ENCODE measurements at places on chromosomes 11 and 22.
A peak's percentile ranks its signal among the peaks of the same experiment; 100 is the strongest.

- no peak for DNase-seq
These were observed 78.8 kb downstream of the RELT start for GRCh38 chr11:73454987-73455386.

GRCh38 chr22:37229012-37229804 is 14.9 kb downstream of the RAC2 start:
- no peak for DNase-seq

DNA sequence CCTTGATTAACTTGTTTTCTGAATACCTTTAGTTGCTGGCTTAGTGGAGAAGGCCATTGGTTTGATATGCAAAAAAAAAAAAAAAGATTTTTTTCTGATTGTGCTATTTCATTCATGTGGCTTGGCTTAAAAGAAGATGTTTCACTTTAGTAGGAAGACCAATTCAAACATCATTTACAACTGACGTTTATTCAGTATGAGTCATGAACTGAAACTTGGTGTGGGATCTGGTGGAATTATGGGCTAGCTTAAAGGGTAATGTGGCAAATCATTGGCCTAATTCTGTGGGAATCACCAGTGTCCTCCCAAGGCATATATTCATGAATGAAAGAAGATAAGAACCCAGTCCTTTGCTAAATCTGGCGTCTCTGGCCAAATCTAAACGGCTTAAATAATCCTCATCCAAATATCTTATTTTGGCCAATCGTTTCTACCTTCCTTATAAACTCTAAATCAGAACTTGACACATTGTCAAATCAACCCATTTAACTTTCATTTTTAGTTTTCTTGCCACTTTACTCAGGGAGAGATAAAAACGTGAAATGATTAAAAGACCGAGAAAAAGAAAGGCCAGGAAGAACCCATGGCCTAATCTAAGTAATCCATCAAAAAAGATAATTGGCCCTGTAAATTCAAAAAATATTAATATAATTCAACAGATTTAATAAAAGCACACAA is 77.0 kb downstream of the DDIAS start:
- no peak for DNase-seq

GRCh38 chr11:47573321-47573720 is 5.4 kb downstream of the KBTBD4 start:
- no peak for DNase-seq

DNA sequence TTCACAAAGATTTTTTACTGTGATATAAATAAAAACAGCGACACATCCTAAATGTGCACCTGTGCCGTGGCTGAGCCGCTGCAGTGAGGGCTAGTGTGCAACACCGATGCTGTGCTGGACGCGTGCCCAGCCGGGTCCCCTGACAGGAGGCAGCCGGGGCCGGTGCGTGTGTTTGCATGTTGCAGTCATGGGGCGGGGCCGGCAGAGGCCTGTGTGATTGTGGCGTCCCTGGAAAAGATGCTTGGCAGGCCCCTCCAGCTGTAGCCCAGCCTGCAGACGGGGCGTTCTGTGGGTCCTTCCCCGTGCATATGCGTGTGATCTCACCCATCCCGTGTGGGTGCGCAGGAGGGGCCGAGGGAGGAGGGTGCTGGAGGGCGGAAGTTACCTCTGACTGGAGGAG is 30.6 kb downstream of the MUC6 start:
- no peak for DNase-seq

DNA sequence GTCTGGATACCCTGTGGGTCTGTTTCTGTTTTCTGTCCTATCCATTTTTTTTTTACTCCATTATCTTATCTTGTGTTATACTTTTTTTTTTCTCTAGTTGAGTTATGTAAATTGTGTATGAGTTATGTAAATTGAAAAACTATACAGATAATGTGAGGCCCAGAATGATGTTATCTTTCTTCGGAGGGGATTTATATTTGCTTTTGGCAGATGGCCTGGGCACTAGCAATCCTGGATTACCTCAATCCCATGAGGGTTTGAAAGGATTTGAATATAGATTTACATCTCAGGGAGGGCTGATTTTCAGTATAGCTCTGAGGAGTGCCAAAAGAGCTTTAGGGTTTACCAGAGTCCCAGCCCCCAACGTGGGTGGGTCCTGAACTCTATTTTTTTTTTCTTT is 71.0 kb downstream of the CSTPP1 start:
- DNase-seq, result no peak

DNA sequence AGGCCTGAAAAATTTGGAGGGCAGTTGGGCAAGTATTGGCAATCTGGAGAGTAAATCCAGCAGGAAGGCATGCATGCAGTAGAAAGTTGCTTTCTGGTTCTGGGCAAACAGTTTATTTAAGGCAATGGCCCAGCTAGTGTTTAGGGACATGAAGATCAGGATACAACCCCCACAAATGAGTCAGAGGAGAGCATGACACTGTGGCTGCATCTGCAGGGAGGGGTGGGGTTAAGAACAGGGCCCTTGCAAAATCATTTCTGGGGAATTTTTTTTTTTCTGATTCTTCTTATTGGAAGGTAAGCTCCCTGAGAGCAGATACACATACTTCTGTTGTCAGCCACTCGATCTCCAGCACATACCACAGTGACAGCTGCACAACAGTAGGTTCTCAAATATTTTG is 61.1 kb downstream of the FDX1 start:
- peak; percentile 85 for DNase-seq

GRCh38 chr11:131064373-131064991 is 148.2 kb upstream of the SNX19 start:
- no peak for DNase-seq

GRCh38 chr11:93659196-93659595 is 2.3 kb upstream of the CEP295 start:
- DNase-seq, result no peak

GRCh38 chr11:8285228-8285627 is 21.6 kb upstream of the LMO1 start:
- DNase-seq, result no peak

DNA sequence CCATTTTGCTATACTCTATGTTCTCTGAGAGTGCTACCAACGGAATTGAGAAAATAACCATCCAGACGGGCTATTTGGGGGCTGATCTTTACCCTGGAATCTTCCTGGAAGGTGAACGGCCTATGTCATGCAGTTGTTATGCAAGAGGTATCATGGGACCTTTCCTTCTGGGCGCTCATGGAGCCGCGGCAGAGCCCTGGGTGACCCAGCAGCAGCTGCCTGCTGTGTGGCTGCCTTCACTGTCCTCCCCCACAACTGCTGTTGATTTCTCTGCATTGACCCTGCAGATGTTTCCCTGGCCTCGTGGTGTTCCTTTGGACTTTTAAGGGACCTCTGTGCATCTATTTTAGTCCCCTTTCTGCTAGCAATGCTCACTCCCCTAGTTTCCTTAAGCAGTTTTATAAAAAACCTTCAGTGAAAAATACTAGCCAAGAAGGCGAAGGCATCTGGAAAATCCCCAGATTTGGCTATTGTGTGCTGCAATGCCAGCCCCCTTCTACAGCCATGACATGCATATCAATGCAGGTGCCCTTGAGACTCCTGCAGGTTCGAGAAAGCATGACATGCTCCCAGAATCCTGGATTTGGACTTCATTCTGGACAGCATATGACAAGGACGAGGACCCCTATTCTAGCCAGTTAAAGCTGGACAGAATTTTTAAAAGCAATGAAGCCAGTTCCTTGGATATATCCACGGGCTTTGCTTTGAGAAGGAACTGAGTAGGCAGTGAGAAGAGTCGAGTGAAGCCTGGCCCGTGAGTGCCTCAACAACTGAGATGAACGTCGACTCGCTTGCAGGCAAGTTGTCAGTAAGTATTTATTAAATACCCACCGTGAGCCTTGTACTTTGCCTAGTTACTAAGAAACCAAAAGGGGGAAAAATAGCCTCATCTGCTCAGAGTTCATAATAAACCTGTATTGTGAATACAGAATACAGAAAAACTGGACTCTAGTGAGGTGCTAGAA is at the start of gene SLC25A18:
TSS of gene SLC25A18 (plus strand) at position 593 of the 965 bp plus-strand sequence. CDS start 16,447 bp downstream, outside the sequence.
- DNase-seq, result peak; percentile 60

DNA sequence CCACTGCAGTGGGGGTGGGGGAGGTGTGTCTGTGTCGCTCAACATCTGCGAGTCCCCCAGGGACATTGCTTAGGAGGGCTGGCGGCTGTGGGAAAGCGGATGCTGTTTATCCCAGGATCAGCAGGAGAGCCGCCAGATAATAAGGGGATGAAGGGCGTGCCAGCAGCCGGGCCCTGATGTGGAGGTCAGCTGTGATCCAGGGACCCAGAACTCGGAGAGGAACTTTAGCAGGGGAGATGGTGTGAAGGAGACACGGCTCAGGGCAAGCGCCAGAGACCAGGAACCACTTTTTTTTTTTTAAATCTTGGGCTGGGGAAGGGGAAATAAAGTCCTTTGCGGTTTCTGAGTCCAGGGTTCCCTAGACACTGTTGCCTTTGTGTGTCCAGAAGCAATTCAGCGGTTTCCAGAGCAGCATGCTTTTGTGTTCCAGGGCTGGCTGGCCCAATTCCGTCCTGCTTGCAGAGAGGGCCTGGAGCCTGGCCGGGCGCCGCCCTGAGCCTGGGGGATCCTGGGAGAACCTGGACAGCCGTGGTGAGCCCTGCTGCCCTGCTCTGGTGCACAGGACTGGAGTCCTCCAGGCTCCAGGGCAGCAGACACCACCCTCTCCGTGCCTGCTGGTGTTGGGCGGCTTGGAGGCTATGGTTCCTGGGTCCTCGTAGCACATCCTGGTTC is at the start of gene GRAMD4:
TSS of gene GRAMD4 (plus strand) at position 557 of the 672 bp plus-strand sequence. CDS start 6,414 bp downstream, outside the sequence.
- DNase-seq, result no peak

DNA sequence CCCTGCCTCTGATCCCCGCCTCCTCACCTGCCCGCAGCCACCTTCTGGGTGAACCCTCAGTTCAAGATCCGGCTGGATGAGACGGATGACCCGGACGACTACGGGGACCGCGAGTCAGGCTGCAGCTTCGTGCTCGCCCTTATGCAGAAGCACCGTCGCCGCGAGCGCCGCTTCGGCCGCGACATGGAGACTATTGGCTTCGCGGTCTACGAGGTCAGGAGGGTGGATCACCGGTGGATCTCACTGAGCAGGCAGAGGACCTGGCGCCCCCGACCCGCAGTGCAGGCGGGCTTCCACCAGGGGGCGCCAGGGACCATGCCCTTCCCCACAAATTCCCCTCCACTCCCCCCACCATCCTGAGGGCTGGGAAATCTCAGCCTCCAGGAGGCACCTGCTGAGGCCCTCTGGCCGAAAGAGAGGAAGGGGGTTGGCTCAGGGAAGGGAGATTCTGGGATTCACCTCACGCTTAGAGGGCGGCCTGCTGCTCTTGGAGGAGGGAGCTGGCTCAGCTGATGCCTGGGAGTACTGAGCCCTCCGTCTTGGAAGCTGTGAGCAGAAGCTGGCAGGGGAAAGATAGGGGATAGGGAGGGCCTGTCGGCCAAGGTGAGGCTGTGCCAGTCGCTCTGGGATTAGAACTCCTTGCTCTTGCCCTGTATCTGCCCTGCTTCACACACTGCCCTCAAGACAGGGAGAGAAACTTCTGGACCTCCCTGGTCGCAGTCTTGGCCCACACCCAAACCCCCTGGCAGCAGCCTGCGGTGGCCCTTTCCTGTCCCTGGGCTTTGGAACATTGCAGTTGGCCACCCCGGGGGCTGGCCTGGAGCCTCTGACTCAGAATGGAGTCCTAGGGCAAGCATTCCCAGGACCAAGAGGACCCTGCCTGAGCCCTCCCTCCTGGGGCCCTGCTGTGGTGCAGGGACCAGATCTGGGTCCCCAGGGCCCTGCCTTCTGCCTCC is 23.2 kb downstream of the CAPN1 start:
- DNase-seq, result no peak

GRCh38 chr22:40026641-40027040 is 31.9 kb downstream of the FAM83F start:
- no peak for DNase-seq

- peak; percentile 41 for DNase-seq
These were observed 93.1 kb upstream of the HORMAD2 start for GRCh38 chr22:29987137-29987536.
